ENCODE measurements at places on chromosomes 4 and X. TPM values are rescaled to one million over a fixed set of nuclear protein-coding genes. Genes with fewer than 3 reads are reported as not detected.

The ASMT gene
- not detected for total RNA-seq

The ENAM gene
- 0.48 TPM for total RNA-seq

The ANAPC4 gene
- 17.8 TPM for total RNA-seq

The LPAR4 gene
- not detected for total RNA-seq

The PGAM4 gene
- total RNA-seq, result not detected

The FHDC1 gene
- 2.3 TPM for total RNA-seq

The METAP1 gene
- total RNA-seq, result 39.8 TPM

The PDZD4 gene
- not detected for total RNA-seq

The CWH43 gene
- total RNA-seq, result 7.2 TPM

The HTRA3 gene
- total RNA-seq, result not detected

The RAB9B gene
- total RNA-seq, result not detected

The IL3RA gene
- total RNA-seq, result not detected
